CD4-positive, alpha-beta T cell treated with Interferon alpha-2 for 1 hour (primary cell): ENCODE measurements at places on chromosomes 16 and 17.

- DNase-seq, result no peak
Measured at GRCh38 chr16:77509796-77510195, 75.0 kb upstream of the ADAMTS18 start.

DNA sequence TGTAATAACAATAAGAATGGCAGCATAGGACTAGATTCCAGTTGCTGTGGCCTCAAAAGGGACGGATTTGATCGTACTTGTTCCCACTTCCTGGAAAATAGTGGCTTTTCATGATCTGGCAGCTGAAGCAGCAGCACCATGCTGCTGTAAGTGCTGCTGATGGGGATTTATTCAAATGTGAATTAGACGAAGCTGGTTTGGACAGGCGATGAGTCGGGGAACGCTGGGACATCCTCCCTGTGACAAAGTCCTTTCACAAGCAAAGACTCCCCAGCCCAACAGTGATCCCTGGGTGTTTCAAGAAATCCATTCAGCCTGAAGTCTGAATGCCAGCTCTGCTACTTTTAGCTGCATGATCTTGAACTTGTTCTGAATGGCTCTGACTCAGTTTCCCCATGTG is 88.6 kb upstream of the XYLT1 start:
- DNase-seq, result no peak

- DNase-seq, result no peak
Measured at GRCh38 chr16:27251541-27252205, 16.9 kb downstream of the NSMCE1 start.

- no peak for DNase-seq
Measured at GRCh38 chr17:64457156-64457555, 8.2 kb downstream of the MILR1 start.

GRCh38 chr17:6376931-6377361 is 58.0 kb downstream of the AIPL1 start:
- no peak for DNase-seq

DNA sequence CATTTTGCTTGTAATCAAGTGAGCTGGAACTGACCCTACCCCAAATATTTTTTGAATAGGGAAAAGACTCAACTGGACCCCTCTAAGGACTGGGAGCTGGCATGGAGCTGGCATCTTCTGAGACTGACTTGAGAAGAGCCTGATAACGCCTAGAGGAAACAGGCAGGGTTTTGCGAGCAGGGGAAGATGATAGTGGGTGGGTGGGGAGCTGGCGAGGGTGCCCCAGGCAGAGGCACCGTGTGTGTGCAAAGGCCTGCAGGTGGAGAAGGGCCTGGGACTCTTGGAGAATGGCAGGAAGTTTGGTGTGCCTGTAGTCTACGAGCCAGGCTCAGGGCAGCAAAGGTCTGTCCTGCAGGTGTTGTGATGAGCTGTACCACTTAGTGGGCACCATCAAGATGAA is 4.1 kb downstream of the CRISPLD2 start:
- DNase-seq, result no peak

GRCh38 chr17:66692421-66692690 is 142.6 kb upstream of the CACNG5 start:
- no peak for DNase-seq

DNA sequence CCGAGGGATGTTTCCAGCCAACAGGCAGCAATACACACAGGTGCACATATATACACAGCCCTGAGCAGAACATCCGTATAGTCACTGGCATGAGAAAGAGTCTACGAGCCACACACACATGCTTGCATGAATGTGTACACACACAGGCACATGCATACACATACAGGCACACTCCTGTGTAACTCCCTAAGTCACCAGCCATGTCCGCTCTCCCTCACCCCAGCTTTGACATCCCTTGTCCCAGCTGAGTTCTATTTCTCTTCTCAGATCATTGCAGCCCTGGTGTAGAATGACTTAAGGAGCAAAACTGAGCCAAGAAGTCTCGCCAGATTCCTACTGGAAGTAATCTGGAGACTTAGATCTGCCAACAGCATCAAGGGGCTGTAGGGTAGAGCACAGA is 13.1 kb downstream of the CDRT4 start:
- no peak for DNase-seq

GRCh38 chr16:23122144-23122543 is 27.1 kb downstream of the USP31 start:
- no peak for DNase-seq

- peak; percentile 41 for DNase-seq
Measured at GRCh38 chr16:71894229-71894920, 956 bp upstream of the IST1 start.

DNA sequence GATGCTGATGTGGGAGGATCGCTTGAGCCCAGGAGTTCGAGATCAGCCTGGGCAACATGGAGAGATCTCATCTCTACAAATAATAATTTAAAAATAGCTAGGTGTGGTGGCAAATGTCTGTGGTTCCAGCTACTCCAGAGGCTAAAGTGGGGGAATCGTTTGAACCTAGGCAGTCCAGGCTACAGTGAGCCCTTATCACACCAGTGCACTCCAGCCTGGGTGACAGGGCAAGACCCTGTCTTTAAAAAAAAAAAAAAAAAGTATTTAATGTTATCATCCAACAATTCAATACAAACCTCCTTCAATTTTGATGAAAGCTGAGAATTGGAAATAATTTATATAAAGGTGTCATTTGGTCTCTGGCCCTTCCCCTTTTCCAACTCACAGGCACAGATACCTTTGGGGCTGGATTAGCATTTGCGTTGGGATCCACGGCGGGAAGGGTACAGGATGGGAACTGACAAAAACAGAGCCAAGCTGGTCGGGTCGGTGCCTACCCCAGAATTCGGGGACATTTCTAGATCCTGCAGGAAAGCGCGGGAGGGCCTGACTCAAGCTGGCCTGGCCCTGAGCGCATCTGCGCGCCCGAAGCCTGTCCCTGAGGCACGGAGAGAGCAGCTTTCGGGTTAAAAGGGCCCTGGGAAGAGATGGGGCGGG is 860 bp upstream of the DCAF7 start:
- DNase-seq, result no peak

GRCh38 chr17:40862985-40863733 is 3.9 kb downstream of the KRT12 start:
- DNase-seq, result no peak

GRCh38 chr16:88365244-88365865 is 17.4 kb upstream of the ZNF469 start:
- no peak for DNase-seq

DNA sequence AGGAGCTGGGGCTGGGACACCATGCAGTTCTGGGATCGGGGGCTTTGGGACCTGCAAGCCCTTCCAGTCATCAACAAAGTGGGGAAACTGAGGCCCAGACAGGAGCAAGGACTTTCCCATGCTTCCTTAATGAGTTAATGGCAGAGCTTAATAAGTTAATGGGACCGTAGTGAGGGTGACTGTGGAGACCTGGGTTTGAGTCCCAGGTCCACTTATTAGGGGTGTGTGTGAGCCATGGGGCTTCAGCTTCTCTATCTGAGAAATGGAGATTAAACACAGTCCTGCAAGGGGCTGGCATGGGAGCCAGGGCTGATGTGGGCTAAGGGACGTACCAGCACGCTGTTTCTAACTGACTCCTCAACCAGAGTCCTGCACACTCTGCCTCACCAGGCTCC is 41.7 kb upstream of the NKD1 start:
- no peak for DNase-seq

DNA sequence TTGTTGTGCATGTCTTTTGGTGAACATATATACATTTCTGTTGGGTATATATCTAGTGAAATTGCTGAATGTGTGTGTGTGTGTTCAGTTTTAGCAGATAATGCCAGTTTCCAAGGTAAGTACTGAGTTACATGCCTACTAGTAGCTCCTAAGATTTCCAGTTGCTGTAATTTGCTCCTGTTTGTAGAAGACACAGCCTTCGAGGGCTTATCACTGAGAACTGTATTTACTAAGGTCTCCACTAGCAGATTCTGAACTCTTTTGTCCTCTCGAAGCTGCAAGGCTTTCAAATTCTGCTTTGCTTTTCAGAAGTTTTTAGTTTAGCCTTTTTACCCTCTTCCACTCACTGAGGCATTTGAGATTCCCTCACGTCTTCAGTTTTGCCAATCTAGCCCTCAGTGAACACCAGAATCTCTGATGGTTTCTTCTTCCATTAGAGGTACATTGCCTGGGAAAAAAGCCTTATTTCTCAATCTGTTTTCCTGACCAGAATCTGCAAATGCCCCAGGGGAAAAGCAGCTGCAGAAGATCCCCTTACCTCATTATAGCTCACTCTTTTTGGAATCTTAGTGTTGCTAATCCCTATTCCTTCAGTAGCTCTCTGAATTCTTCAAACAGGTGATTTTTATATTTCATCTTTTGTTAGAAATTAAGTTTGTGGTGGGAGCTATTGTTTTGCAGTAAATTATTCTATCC is 52.9 kb downstream of the NF1 start:
- DNase-seq, result no peak

DNA sequence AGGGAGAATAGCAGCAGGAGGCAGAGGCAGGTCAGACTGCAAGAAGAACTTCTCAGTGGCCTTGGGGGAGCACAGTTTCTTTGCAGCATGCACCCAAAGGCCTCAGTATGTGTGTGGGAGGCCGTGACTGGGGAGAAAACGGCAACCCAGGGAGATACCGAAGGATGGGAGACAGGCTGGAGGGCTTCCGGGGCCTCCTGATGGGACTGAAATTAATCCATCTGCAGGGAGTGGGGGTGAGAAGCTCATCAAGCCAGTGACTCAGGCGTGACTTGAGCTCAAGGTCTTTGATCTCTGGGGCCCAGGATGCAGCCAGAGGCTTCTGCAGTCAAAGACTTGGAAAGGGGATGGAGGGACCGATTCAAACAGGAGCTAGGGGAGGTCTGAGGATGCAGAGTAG is 5.1 kb upstream of the C17orf113 start:
- no peak for DNase-seq

- no peak for DNase-seq
Measured at GRCh38 chr16:88070989-88071625, 119.9 kb downstream of the BANP start.

DNA sequence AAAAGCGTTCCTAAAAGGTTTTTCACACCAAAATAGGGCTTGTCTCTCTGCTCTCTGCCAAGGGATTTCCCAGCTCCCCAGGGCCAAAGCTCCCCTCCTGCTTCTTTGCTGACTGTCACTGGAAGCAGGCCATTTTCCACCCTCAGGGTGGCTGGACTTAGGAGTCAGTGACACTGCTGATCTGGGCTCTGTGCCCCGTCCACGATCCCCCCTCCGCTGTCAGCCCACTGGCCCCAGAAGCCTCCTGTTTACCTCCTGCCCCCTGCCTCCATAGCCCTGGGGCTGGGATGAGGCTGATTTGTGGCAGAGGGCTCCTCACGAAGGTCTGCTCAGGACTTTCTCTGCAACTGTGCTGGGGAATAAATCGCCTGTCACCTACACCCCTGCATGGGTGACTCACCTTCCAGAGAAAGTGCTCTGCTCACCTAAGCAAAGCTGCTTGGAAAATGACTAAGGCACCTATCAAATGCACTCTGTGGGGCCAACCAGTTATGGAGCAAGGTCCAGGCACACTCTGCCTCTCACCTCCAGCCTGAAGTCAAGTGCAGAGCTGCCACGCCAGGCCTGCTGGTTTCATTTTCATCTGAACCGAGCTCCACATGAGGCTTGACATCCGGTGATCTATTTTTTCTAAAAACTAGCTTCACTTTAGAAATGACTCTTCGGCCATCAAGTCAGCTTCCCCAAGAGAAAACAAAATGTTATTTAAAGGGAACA is 4.9 kb downstream of the MAP3K14 start:
- peak; percentile 79 for DNase-seq

DNA sequence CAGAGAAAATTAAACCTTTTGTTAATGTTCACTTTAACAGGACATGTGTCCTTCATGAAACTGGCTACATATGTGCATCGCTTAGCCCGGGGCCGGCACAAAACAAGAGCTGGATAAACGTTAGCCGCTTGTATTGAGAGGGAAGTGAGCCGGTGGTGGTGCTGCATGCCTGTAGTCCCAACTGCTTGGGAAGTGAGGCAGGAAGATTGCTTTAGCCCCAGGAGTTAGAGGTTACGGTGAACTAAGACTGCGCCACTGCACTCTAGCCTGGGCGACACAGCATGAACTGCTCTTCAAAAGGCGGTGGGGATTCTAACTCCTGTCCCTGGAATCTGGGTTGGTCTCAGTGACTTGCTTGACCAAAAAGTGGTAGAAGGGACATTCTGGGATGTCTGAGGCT is 15.0 kb upstream of the SPHK1 start:
- no peak for DNase-seq

- DNase-seq, result no peak
Measured at GRCh38 chr16:86498671-86499439, 11.5 kb upstream of the FOXF1 start.

DNA sequence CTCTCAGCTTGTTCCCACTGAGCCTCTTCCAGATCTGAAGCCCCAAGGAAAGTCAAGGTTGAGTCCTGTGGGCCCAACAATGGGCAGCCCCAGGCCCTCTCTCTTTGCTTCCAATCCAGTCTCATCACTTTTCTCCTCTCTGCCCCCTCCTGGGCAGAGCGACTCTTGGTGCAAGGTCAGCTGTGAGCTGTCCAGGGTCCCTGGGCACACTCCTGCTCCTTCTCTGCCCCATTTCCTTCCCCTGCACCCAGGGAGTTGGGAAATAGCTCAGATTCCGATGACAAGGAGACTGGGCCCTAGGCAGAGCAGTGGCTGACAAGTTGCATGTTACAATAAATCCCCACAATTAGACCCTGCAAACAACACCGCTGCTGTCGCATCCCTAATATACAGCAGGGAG is 16.1 kb upstream of the CRHR1 start:
- DNase-seq, result no peak

GRCh38 chr16:54405478-54405877 is 118.9 kb upstream of the IRX3 start:
- DNase-seq, result no peak
